ENCODE measurements at places on chromosomes 5 and 9. TPM values are rescaled to one million over a fixed set of nuclear protein-coding genes. Genes with fewer than 3 reads are reported as not detected.
A peak's percentile ranks its signal among the peaks of the same experiment; 100 is the strongest.

DNA sequence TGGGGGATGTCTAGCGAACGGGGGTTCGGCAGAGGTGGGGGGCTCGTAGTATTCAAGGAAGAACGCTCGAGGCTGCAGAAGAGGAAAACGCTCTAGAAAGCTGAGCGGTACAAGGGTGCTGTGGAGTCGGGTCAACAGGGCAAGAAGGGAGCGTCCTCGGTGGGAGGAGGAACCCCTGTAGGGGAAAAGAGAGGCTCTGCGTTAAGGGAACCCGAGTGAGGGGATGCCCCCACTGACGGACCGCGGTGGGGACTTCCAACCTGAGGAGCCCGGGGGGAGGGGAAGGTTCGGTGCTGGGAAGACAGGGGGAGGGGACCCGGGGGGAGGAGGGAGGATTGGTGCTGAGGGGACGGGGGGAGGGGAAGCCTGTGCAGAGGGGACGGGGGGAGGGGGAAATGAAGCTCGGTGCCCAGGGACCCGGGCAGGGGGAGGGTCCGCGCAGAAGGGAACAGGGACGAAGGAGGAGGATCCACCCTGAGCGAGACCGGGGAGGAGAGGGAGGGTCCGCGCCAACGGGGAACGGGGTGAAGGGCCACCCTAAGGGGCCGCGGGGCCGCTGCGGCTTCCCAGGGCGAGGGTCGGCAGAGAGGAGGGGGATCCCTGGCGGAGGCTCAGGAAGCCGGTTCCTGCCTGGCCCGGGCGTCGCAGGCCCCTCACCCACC is 621 bp downstream of the NR6A1 start:
- no peak for DNase-seq

Gene ARL14EPL
- not detected for total RNA-seq

Gene CCL27
- total RNA-seq, result not detected

Gene SPINK13
- not detected for total RNA-seq

- DNase-seq, result no peak
Observed at GRCh38 chr9:80755586-80755985, 933.8 kb downstream of the TLE1 start.

DNA sequence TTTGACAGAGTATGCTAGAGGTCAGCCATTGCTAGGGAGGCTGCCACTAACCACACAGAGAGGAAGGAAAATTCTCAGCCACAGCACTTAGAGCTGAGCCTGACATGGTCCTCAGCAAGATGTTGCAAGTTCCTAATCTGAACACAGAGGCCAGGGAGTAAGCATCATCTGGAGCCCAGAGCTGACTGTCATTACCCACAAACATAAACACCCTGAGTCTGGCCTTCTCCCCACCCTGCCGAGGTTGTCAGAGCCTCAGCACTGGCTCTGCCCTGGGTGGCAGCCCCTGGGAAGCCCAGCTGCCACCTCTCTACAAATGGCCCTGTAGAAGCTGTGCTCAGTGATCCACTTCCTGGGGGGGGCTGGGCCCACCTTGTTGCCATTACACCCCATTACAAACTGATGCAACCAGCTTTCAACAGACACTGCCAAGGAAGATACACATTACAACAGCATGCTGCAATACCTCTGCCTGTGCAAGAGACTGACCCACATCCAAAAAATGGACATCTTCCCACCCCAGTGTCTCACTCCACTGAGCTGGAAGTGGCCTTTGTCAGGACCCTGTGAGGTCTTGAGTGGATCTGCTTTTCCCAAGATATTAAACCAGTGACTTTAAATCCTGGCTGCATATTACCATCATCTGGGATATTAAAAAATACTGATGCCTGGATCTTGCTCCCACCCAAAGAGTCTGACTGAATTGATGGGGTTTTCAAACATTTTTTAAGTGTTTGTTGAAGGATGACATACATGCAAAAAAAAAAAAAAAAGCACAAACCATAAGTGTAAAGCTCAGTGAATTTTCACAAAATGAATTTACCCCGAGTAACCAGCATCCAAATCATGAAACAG is 33.0 kb downstream of the IRF1 start:
- DNase-seq, result no peak

- no peak for DNase-seq
Observed at GRCh38 chr5:84332106-84332505, 52.6 kb downstream of the EDIL3 start.

Gene C5orf58
- not detected for total RNA-seq

DNA sequence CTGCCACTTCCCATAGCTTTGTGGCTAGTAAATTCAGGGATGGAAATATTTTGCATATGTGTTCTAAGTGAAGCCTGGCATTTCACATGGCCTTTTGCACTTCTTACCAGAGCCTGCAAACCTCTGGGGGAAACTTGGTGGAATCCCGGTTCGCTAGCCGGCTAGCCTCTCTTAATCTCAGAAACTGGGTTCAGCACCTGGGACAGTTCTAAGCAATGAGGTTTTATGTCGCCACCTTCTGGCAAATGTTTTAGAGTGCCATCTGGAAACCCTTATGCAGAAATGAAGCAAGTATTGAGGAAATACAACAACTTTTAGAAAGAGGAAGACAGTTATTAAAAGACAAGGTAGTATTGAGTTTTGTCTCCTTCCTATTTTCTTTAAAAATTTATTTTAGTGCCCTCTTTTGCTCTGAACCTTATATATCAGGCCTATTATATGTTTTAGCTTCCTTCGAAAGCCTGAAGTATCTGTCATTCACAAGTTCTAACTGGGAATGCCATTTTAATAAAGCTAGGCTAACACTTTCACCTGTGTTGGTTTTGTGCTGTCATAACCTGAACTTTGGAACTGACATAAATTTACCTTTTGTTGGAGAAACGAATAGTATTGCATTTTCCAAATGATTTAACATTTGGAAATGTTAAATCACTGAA is 963 bp upstream of the HTR1A start:
- DNase-seq, result peak; percentile 1

DNA sequence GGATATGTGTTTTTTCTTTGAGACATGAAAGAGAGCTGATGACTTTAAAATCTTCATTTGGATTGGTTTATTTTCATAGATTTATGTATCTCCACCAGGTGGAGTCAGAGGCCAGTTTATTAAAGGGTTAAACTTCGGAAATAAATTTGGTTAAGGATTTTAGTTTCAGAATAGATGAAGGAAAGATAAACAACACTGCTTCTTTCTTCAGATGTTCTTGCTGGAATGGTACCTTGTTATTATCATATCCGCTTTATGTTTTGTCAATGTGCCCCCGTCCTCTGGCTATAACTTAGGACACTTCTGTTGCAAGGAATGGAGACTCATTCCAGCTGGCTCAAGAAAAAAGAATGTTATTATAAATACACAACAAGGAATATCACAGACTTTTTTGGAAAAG is 81.2 kb downstream of the ALDH1A1 start:
- no peak for DNase-seq

Gene RANBP17
- total RNA-seq, result not detected

DNA sequence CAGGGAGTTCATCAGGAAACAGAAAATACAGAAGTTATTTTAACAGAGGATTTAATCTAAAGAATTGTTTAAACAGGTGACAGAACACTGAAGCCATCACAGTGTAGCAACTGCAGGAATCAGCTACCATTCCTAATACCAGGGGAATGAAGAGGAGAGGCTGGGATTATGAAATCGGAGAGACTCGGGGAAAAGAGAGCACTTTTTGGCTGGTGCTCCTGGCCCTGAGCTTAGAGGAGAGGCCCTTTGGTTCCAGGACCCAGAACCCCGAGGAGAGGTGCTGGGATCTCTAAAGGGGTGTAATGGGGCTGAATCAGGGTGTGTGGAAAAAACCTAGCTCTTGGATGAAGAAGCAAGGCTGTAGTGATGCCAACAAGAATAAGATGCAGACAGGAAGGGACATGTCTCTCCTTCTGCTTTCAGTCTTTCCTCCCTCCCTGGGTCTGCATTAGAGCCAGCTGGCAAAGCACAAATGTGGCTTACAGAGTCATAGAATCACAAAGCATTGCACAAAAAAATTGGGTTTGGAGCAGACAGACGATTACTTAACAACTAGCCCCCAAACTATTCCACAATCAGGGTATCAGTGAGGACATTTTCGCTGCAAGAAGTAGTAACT is 11.6 kb upstream of the SFXN1 start:
- DNase-seq, result no peak

Gene COL23A1
- total RNA-seq, result not detected

GRCh38 chr9:136031741-136032730 is 63.1 kb downstream of the NACC2 start:
- DNase-seq, result no peak

Gene SLC34A1
- not detected for total RNA-seq

GRCh38 chr9:79461712-79462111 is 110.1 kb upstream of the TLE4 start:
- DNase-seq, result no peak

Gene BTNL8
- total RNA-seq, result not detected

- DNase-seq, result no peak
Observed at GRCh38 chr5:108386345-108387061, 4.6 kb upstream of the FBXL17 start.

- no peak for DNase-seq
Observed at GRCh38 chr5:112034421-112034979, 277.5 kb upstream of the NREP start.

Gene FBN2
- total RNA-seq, result 0.16 TPM

Gene PDCD1LG2
- 0.21 TPM for total RNA-seq

Gene NHP2
- 57.4 TPM for total RNA-seq

DNA sequence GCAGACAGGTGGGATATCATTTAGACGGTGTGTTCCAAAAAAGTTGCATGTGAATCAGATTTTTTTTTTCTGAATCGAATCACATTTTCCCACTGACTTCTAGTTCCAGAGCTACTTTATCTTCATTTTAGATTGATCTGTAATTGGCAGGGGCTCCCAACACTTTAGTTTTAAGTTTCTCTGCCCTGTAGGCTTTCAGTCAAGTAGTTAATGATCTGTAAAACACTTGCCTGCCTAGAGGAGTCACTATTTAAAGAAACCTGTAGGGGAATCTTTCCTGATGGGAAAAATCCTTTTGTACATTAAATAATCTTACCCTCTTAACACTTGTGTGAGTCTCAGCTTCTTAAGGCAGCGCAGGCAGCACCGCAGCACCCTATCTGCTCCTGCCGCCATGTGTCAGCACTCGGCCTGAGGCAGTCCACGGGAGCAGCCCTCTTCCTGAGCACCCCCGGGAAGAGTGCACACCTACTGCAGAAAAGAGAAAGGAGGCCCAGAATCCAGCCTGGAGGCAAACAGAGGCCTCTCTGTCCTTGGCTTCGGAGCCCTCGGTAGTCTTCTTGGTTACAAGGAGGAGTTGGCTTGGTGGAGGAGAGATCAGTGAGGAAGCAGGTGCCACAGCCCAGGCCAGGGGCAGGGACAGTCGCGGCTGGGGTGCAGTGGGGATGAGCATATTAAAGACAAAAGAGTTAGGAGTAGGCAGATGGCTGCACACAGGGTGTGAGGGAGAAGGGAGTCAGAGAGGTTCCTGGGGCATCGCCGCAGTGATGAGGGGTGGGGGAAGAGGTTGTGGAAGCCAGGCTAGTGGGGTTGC is 209.3 kb downstream of the GAPVD1 start:
- no peak for DNase-seq

Gene OSTF1
- total RNA-seq, result 38.7 TPM

- DNase-seq, result no peak
Observed at GRCh38 chr9:6226696-6227095, 11.1 kb downstream of the IL33 start.

- no peak for DNase-seq
Observed at GRCh38 chr9:132575005-132575609, 7.3 kb upstream of the BARHL1 start.

Gene STPG3
- not detected for total RNA-seq

DNA sequence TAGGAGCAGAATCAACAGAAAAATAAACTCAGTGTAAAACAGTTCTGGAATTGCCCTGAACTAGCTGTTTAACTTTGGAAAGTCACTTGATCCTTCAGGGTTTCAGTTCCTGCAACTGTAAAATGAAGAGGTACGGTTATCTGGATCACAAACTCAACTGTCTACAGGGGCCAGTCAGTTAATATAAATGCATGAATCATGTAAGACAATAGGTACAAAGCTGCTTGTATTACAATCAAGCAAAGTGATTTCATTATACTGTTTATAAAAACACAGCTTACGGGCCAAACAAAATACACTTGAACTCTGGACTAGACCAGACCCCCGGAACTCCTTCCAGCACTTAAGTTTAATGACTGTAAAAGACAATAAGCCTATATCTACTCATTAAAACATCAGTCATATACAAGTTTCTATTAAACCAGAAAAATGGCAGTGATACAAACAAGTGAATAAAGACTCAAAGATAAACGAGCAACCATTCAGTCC is 73.0 kb downstream of the MRPS27 start:
- DNase-seq, result no peak

DNA sequence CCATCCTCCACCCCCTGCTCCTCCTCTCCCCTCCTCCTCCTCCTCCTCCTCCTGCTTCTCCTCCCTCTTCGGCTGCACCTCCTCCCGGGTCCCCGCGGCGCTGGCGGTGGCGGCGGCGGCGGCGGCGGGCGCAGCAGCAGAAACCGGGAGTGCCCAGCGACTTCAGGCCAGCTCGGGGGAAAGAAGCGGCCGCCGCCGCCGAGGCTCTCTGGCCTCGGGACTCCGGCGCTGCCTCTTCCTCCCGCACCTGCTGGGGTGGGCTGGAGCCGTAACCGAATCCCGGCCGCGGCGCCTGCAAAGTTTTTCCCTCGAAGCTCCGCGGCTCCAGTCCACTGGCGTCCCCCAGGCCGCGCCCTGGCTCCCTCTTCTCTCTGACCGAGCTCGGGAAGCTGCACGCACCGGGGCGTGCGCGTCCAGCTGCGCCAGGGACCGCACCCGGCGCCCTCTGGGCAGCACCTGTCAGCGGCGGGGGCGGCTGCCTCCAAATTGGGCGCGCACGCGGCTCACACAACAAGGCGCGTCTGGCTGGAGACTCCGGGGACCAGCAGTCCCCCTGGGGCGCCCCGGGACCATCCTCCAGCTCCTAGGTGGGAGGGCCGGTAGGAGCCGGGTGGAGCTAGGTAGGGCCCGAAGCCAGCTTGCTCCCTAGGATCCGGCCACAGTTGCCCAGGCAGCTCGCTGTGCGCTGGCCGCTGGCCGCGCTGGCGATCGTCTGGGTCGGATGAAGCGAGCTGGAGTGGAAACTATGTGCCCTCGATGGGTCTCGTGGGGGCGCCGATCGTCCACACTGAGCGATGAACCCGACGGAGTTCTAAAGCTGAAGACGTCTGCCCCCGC is at the start of gene MCTP1:
Gene MCTP1, minus strand, starts transcription at position 523 of the 837 bp plus-strand sequence.
- no peak for DNase-seq

Gene FOXD4L5
- total RNA-seq, result 1.2 TPM

Measured in naive thymus-derived CD4-positive, alpha-beta T cell (primary cell).